ENCODE measurements at places on chromosomes 13 and 19.

DNA sequence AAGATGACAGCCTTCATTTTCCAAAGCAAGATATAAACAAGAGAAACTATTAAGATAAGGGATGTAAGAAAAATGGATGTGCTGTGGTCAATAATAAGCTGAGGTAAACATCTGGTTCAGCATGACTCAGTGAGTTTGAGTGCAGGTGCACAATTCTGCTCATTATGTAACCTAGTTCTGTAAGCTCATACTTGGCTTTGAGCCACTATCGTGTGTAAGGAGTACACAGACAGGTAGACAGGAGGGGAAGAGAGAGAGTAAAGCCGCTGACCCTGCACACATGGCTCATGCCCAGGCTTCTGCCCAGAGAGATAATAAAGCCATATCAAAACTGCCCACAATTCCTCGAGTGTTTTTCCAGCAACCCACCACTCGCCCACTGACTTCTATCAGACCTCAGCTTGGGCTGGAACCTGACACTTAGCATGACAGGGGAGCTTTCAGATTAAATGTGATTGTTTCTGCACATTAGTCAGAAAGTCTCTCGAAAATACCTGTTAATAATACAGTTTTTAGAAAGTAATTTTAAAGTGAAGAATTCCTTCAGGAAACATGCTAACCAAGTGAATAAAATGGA lies 51.7 kb downstream of the ZNF91 start:
- no peak for DNase-seq

- DNase-seq: no peak
Measured at GRCh38 chr13:111387945-111388600, 67.6 kb downstream of the TEX29 start.

DNA sequence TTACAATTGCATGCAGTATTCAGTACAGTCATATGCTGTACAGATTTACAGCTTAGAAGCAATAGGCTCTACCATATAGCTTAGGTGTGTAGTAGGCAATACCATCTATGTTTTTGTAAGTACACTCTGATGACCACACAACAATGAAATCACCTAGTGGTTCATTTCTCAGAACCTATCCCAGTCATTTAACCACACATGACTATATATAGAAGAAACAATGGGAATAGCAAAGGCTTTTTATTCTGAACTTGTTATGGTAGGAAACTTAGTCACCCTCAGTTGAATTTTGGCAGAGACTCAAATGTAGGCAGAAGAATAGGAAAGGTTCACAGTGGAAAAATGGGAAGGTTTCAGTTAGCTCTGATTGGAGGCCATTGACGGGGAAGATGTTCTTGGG lies 1075.1 kb upstream of the MIR17HG start:
- no peak for DNase-seq

DNA sequence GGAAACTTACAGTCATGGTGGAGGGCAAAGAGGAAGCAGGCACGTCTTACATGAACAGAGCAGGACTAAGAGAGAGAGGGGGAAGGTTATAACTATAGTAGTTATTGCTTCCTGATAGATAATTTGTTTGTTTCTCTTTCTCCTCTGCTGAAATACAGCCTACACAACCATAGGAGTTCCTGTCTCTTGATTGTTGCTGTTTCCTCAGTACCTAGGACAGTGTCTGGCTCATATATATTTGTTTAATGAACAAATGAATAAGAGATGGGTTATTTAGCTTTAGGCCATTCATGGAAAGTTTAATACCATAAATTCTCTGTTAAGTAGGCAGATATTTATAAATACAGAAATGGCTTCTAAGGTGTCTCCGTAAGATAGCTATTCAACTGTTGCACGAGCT lies 95.2 kb downstream of the PCCA start:
- DNase-seq: no peak

DNA sequence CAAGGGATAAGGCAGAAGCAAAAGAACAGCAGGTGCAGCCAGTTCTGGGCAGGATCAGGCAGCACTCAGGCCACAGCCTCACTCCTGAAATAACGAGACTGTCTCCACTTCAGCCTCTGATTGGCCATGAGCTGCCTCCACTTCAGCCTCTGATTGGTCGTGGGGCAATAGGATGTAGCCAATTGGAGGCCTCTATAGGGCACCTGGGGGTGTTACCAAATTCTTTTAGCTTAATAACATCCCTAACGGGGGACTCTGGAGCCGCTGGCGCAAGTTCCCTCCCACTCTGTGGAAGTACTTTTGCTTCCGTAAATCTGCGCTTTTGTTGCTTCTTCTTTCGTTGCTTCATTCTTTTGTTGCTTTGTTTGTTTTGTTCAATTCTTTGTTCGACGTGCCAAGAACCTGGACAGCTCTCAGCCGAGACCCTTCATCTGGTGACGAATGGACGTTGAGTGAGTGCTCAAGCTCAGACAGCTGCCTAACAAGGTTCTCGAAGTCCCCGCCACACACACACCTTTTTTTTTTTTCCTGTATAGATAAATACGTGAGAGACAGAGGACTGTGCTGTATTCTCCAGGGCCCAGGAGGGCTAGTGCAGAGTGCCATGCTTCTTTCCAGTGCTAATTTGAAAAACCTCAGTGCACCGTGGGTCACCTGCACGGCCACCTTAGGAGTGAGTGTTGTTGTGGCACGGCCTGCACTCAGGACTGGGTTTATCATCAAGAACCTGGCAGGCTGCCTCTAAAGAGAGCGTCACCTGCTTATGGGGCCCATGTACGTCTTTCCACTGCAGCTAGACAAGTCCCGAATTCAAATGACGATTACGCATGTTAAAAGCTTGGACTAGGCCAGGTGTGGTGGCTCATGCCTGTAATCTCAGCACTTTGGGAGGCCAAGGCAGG lies 32.0 kb upstream of the TUBGCP3 start:
- DNase-seq: no peak

Data from stimulated activated naive CD4-positive, alpha-beta T cell (primary cell).